ENCODE measurements at places on chromosomes 11 and 22. TPM values are rescaled to one million over a fixed set of nuclear protein-coding genes. Genes with fewer than 3 reads are reported as not detected.

- H3K27me3 ChIP-seq: no peaks in the 10 kb centered on the region
- no peak for DNase-seq
- H3K36me3 ChIP-seq: no peaks in the 10 kb centered on the region
- H3K27ac ChIP-seq: no peak overlapping the region
- no peak overlapping the region for H3K4me3 ChIP-seq
- H3K4me1 ChIP-seq: peaks cover 14% of the 10 kb centered on the region
These were observed 80.4 kb downstream of the MYO18B start for GRCh38 chr22:25822344-25822743.

The NXPE1 gene
- total RNA-seq: not detected

- no peak overlapping the region for H3K4me3 ChIP-seq
- no peaks in the 10 kb centered on the region for H3K4me1 ChIP-seq
- no peak for DNase-seq
- H3K27me3 ChIP-seq: no peaks in the 10 kb centered on the region
- no peak overlapping the region for H3K27ac ChIP-seq
- no peaks in the 10 kb centered on the region for H3K36me3 ChIP-seq
These were observed 63.8 kb downstream of the RBX1 start for GRCh38 chr22:41015003-41015402.

DNA sequence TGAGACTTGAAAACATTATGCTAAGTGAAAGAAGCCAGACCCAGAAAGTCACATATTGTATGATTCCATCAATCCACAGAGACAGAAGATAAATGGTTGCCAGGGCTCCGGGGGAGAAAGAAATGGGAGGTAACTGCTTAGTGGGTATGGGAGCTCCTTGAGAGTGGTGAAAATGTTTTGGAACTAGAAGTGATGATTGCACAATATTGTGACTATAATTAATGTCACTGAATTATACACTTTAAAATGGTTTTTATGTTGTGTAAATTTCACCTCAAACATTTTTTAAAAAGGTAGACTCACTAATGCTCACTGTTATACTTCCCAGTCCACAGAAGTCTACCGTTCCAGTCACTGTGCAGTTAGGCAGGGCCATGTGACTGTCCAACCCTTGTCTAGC, 32.2 kb upstream of the AKIP1 start:
- no peaks in the 10 kb centered on the region for H3K27me3 ChIP-seq
- no peaks in the 10 kb centered on the region for H3K36me3 ChIP-seq
- no peaks in the 10 kb centered on the region for H3K4me1 ChIP-seq

The SNX32 gene
- 3.3 TPM for total RNA-seq

GRCh38 chr11:107496011-107496410, 38.4 kb upstream of the CWF19L2 start:
- peak; percentile 39 for DNase-seq
- no peak overlapping the region for H3K4me3 ChIP-seq
- no peaks in the 10 kb centered on the region for H3K36me3 ChIP-seq

DNA sequence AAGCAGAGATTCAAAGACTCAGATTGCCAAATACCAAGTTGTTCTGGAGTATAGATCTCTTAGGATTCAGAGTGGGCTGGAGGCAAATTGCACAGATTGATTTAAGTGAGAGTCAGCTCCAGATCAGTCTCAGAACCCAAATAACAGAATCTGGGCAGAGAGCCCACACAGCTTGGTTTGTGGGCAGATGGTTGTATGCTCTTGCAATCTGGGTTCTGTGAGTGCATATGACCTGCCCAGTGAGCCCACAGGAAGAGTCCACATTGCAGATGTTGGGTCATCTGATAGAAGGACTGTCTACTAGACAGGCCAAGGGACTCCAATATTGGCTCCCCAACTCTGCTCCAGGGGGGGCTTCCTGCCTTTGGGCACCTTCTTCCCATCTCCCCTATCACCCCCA, 65.9 kb downstream of the ADAMTS15 start:
- H3K4me3 ChIP-seq: no peak overlapping the region
- no peak for DNase-seq
- peaks cover 11% of the 10 kb centered on the region for H3K4me1 ChIP-seq
- no peaks in the 10 kb centered on the region for H3K36me3 ChIP-seq

The DLG2 gene
- total RNA-seq: 111 TPM

The HOATZ gene
- 29.5 TPM for total RNA-seq

The OR51B4 gene
- total RNA-seq: 0.17 TPM

DNA sequence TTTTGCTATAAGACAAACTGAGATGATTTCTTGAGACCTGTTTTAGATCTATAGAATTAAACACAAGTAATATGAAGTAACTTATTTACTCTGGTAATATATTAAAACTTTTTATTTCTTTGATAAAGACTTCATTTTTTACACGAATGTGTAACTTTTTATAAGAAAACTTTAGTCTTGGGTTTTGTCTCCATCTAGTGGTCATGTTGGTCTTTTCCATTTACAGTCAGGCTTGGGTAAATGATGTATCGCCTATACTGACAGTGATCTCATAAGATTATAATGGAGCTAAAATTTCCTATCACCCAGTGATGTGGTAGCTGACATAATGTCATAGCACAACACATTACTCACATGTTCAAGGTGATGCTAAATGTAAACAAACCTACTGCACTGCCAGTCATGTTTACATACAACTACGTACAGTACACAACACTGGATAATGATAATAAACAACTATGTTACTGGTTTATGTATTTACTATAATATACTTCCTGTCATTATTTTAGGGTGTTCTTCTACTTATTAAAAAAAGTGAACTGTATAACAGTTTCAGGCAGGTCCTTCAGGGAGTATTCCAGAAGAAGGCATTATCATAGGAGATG, 7.5 kb upstream of the C11orf97 start:
- no peak overlapping the region for H3K27ac ChIP-seq
- H3K4me1 ChIP-seq: no peaks in the 10 kb centered on the region
- H3K27me3 ChIP-seq: no peaks in the 10 kb centered on the region
- H3K4me3 ChIP-seq: no peak overlapping the region
- no peaks in the 10 kb centered on the region for H3K36me3 ChIP-seq

GRCh38 chr11:130525307-130525706, 76.9 kb downstream of the ADAMTS15 start:
- DNase-seq: no peak
- no peaks in the 10 kb centered on the region for H3K27me3 ChIP-seq
- no peak overlapping the region for H3K27ac ChIP-seq
- peaks cover 16% of the 10 kb centered on the region for H3K4me1 ChIP-seq
- no peak overlapping the region for H3K4me3 ChIP-seq
- H3K36me3 ChIP-seq: no peaks in the 10 kb centered on the region

The PIK3IP1 gene
- total RNA-seq: 26.1 TPM

The PRR5 gene
- 13.1 TPM for total RNA-seq

DNA sequence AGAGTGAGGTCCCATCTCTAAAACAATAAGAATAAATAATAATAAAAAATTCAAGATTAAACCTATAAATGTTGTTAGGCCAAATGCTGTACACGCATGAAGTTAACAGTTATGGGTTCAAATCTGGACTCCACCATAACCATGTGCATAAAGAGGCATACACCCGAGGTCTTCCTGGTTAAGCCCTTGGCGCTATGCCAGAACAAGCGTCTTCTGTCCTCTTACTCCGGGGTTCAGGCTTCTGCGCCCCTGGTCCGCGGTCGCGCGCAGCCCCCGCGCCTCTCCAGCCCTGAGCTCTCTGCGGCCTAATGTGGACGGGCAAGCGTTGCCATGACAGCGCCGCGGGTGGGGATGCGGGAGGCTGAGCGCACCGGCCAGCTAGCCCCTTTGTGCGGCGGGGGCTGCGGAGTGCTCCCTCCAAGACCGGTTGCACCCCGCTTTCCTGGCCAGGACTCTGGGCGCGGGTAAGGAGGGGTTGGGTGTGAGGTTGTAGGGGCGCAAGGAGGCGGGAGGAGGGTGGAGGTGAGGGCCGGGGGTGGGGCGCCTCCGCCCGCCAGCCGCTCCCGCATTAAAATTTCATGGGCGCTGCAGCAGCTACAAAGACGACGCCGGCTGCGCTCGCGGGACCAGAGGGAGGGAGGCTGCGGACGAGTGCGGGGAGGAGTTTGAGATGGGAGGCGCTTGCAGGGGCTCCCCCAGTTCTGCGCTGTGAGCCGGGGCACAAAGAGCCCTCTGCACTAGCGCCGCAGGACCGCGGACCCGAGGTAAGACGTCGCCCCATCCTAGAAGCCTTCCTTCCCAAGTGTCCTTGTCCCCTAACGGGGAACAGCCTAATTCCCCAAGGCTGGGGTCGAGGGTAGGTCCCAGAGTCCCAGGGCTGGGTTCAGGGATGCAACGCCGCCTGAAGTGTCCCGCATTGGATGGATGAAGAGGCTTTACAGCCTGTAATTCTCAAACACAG, at the start of gene MIAT:
MIAT (plus strand) TSS at position 698 of the 961 bp plus-strand sequence.
- no peaks in the 10 kb centered on the region for H3K36me3 ChIP-seq
- peaks cover 32% of the 10 kb centered on the region for H3K4me1 ChIP-seq
- peak within 1 kb of the TSS; percentile 29 for H3K27ac ChIP-seq
- peak within 1 kb of the TSS; percentile 44 for H3K4me3 ChIP-seq
- H3K27me3 ChIP-seq: peaks cover 30% of the 10 kb centered on the region

GRCh38 chr22:37420686-37421467, 6.4 kb downstream of the ELFN2 start:
- peak overlapping the region; percentile 27 for H3K4me3 ChIP-seq
- no peak overlapping the region for H3K27ac ChIP-seq
- H3K27me3 ChIP-seq: peaks cover 37% of the 10 kb centered on the region
- H3K36me3 ChIP-seq: peaks cover 23% of the 10 kb centered on the region
- no peak for DNase-seq

DNA sequence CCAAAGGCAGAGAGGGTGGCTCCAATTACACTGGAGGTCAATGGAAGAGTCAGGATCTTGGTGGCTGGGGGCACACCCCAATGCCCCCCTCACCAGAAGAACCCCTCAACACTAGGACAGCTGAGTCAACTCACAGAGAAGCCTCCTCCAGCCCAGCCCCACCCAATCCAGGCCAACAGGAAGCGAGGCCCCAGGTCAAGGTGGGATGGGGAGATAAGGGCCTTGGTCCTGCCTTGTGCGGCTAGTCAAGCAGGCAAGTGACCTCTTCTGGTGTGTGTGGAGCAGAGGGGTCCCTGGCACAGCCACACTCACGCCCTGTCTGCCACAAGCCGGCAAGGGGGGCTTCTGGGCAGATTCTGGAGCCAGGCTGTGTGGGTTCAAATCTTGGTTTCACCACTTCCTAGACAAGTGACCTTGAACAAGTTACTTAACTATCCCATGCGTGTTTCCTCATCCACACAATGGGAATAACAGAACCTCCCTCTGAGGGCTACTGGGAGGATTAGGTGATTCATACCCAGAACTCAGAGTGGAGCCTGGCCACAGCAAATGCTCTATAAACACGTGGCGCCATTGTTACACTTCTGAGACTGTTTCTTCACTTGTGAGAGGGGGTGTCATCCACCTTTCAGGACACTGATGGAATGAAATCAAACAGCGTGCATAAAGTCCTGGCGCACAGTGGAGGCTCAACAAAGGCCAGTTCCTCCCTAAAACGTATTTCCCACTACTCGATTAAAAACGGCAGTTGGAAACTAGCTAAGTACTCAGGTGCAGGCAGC, 3.2 kb downstream of the TTLL12 start:
- H3K4me1 ChIP-seq: peaks cover 20% of the 10 kb centered on the region
- no peak for DNase-seq
- no peak overlapping the region for H3K4me3 ChIP-seq

GRCh38 chr11:117197516-117198456, 1.4 kb upstream of the TAGLN start:
- DNase-seq: no peak
- no peak overlapping the region for H3K4me3 ChIP-seq
- no peaks in the 10 kb centered on the region for H3K27me3 ChIP-seq
- peak overlapping the region; percentile 85 for H3K27ac ChIP-seq
- peaks cover 28% of the 10 kb centered on the region for H3K4me1 ChIP-seq
- H3K36me3 ChIP-seq: peaks cover 60% of the 10 kb centered on the region

GRCh38 chr11:19253153-19253745, 12.5 kb upstream of the E2F8 start:
- DNase-seq: no peak
- H3K4me3 ChIP-seq: no peak overlapping the region
- H3K4me1 ChIP-seq: peaks cover 3% of the 10 kb centered on the region
- no peaks in the 10 kb centered on the region for H3K36me3 ChIP-seq

The RAB39A gene
- total RNA-seq: 27.2 TPM

- H3K27me3 ChIP-seq: no peaks in the 10 kb centered on the region
- H3K27ac ChIP-seq: peak overlapping the region; percentile 75
- DNase-seq: no peak
- H3K4me3 ChIP-seq: no peak overlapping the region
- H3K36me3 ChIP-seq: peaks cover 97% of the 10 kb centered on the region
These were observed 6.9 kb downstream of the SLC39A13 start for GRCh38 chr11:47415091-47415854.

DNA sequence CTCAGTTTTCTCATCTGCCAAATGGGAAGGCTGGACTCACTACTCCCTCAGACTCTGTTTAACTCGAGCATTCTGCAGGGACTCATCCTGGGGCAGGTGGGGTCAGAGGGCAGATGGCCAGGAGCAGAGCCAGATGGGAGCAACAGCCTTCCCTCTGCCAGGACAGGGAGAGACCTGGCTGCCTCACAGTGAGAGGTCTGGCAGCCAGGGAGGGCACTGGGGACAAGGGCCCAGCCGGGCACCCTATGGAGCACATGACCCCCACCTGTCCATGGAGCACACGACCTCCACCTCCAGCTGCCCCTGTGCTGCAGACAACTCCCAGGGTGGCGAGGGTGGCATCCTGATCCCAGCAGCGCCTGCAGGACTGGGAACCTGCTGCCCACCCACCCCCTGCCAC, 67.4 kb downstream of the IGLL1 start:
- no peak overlapping the region for H3K4me3 ChIP-seq
- H3K27ac ChIP-seq: no peak overlapping the region
- peaks cover 10% of the 10 kb centered on the region for H3K4me1 ChIP-seq

The LSP1 gene
- total RNA-seq: 10.6 TPM

- no peak for DNase-seq
- H3K27me3 ChIP-seq: no peaks in the 10 kb centered on the region
- no peak overlapping the region for H3K4me3 ChIP-seq
- H3K4me1 ChIP-seq: no peaks in the 10 kb centered on the region
These were observed 146.0 kb downstream of the BBOX1 start for GRCh38 chr11:27186580-27186979.

DNA sequence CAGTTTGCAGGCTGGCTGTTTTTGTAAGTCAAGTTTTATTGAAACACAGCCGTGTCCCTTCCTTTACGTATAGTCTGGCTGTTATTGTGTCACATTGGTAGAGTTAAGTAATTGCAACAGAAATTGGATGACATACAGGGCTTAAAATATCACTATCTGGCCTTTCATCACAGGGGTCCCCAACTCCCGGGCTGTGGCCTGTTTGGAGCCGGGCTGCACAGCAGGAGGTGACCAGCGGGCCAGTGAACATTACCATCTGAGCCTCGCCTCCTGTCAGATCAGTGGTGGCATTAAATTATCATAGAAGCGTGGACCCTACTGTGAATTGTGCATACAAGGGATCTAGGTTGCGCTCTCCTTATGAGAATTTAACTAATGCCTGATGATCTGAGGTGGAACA, 31.7 kb downstream of the EXT2 start:
- peaks cover 30% of the 10 kb centered on the region for H3K36me3 ChIP-seq
- H3K4me3 ChIP-seq: no peak overlapping the region
- no peaks in the 10 kb centered on the region for H3K4me1 ChIP-seq
- no peaks in the 10 kb centered on the region for H3K27me3 ChIP-seq

DNA sequence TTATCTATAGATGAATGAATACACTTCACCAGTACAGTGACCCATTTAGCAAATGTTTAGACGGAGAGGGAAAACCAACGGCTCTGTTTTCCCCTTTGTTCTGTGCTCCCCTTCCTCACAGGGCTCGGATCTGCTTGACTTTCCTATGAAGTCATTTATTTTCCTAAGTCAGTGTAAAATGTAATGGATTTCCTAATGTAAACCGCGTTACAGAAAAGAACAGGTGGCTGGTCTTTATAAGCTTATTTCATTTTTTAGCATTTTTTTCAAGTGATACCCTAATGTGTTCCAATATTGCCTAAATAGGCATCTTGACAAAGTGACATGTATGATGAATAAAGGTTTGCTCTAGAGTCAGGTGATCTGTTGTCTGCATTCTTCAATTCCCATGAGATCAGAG, 207.5 kb downstream of the PGR start:
- no peak overlapping the region for H3K4me3 ChIP-seq
- DNase-seq: no peak
- no peaks in the 10 kb centered on the region for H3K36me3 ChIP-seq
- H3K27me3 ChIP-seq: no peaks in the 10 kb centered on the region
- no peaks in the 10 kb centered on the region for H3K4me1 ChIP-seq
- H3K27ac ChIP-seq: no peak overlapping the region

Data from spinal cord (tissue), 10 donors.